ENCODE measurements at places on chromosomes 11 and 22. TPM values are rescaled to one million over a fixed set of nuclear protein-coding genes. Genes with fewer than 3 reads are reported as not detected.

The PARVG gene
- 2.1 TPM for total RNA-seq

The TUB gene
- 12.2 TPM for total RNA-seq

The RIBC2 gene
- not detected for total RNA-seq

The SPI1 gene
- total RNA-seq, result 12.0 TPM

The HMBS gene
- total RNA-seq, result 14.7 TPM

The OR8D1 gene
- not detected for total RNA-seq

The MAPK8IP1 gene
- total RNA-seq, result 7.5 TPM

The DEUP1 gene
- total RNA-seq, result not detected

The MTMR3 gene
- 45.9 TPM for total RNA-seq

The CYP2D6 gene
- 0.35 TPM for total RNA-seq

The FOSL1 gene
- 2.0 TPM for total RNA-seq

The ELFN2 gene
- total RNA-seq, result 0.03 TPM

GRCh38 chr22:44884968-44885805, 124.6 kb downstream of the PHF21B start:
- DNase-seq, result peak; percentile 51

GRCh38 chr11:77040889-77041288, 6.7 kb downstream of the B3GNT6 start:
- DNase-seq, result no peak

DNA sequence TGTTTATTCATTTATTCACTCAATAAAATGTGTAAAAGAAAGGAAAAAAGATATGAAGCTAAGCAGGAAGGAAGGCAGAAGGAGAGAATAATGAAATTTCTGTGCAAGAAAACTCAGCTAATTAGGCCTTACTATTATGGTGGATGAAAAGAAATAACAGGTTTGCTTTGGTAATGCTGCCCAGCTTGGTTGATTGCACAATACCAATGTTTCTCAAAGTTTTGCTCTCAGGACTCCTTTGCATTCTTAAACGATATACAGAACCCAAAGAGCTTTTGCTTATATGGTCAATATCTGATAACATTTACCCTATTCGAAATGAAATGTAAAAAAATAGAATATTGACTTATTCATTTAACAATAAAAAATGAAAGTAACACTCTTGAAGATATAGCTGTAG, 7.3 kb upstream of the CTSC start:
- no peak for DNase-seq

DNA sequence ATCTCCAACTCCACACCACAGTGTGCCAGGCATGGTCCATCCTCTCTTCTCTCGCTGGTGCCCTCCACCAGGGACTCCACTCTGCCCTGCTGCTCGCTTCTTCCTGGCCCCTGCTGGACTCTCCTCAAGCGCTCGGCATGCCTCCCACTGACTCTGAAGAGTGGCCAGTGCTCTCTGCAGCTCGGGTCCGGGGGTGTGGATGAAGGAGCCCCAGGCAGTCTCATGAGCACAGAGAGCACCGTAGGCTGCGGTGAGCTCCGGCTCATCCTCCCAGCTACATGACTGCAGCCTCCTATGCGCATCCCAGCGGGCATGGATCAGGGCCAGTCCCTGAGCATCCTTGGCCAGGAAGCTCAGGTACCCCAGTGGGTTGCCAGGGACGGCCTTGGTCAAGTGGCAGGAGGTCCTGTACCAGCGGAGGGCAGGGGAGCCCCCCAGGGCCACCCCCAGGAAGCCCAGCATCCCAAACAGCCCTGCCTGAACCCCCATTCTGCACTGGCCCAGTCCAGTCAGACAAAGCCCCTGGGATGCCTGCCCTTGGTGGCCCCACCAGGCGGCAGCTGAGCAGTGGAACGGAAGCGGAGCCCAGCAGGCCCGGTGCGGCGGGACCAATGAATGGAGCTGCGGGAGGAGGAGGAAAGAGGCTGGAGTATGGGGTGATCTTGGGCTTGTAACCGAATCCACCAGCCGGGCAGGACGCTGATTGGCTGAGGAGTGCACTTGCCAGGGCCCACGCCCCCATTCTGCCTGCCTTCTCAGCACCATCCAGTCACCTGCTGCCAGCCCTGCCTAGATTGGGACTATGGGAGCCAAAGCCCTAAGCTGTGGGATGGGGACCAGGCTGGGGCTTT, at the start of gene PLA2G3:
TSS of gene PLA2G3 (minus strand) at position 643 of the 851 bp plus-strand sequence. CDS start at position 489, 154 bp downstream.
- peak; percentile 62 for DNase-seq

DNA sequence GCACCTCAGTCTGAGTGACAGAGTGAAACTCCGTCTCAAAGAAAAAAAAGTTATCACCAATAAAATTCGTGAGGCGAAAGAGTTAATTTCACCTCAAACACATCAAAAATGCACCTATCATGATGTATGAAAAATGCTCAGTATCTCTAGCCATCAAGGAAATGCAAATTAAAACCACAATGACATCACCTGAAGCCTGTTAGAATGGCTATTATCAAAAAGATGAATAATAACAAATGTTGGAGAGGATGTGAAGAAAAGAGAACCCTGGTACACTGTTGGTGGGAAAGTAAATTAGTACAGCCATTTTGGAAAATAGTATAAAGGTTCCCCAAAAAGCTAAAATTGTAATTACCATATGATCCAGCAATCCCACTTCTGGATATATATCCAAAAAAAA, 23.6 kb downstream of the CHEK2 start:
- no peak for DNase-seq

DNA sequence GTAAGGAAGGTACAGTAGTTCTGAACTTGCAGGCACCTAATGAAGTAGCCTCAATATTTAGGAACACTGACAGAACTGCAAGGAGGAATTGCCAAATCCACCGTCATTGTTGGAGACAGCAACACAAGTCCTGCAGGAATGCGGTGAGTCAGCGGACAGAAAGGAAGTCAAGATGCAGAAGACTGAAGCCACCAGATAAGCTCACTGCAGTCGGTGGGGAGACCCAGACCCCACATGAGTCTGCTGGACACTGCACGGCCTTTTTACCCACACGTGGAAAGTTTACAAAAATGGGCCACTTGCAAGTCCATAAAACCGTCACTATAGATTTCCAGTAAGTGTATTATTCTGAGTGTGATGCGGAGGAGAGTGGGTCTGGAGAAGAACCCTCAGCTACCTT, 1471.6 kb downstream of the TBC1D22A start:
- peak; percentile 24 for DNase-seq

DNA sequence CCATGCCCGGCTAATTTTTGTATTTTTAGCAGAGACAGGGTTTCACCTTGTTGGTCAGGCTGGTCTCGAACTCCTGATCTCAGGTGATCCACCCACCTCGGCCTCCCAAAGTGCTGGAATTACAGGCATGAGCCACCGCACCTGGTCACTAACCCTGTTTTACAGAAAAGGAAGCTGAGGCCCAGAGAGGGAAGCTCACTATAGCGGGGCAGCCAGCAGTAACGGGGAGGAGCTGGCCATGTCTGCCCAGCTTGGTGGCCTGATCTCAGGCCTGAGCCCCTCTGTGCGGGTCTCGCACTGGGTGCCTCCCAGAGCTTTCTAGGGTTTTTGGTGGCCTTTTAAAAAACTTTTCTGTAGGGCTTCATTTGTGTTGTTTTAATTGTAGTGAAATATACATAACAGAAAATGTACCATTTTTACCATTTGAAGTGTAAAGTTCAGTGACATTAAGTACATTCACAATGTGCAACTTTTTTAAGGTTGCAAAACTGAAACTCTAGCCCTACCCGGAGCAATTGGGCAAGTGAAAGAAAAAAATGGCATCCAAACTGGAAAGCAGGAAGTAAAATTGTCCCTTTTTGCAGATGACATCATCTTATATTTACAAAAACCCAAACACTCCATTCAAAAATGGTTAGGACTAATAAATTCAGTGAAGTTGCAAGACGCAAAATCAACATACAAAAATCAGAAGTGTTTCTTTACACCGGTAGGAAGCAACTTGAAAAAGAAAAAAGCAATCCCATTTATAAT, 14.5 kb upstream of the CYTH4 start:
- DNase-seq, result no peak

GRCh38 chr11:117569911-117570310, 227.1 kb downstream of the DSCAML1 start:
- no peak for DNase-seq

DNA sequence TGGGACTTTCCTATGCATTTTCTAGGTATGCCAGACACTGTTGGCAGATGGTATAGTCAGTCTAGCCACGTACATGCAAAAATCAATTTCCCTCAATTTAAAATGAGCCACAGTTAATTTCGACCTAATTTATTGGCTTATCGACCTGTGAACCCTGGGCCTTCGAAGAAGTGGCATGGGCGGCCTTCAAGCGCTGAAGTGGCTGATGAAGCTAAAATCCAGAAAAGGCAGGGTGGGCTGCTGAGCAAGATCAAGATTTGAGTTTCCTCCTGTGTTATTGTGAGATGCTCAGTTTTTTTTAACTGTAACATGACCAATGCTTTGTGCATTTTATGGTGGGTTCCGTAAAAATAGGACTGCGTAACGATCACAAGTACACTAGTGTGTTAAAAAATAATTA, 5.8 kb upstream of the SORL1-AS1 start:
- DNase-seq, result no peak

DNA sequence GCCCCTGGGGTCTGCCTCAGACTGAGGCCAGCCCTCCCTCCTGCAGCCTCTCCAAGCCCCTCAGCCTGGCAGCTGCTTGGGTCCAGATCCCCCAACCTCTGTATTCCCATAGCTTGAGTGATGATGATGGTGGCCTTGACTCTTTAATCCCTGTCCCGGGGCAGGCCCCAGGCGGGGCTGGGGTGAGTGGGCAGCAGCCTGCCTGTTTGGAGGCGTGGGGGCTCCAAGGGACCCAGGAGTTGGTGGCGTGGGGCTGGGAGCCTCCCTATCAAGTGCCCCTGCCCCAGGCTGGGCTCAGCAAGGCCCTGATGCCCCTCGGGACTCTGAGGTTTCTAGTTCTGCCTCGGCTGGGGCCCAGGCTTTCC, 22.5 kb downstream of the PPIL2 start:
- no peak for DNase-seq

DNA sequence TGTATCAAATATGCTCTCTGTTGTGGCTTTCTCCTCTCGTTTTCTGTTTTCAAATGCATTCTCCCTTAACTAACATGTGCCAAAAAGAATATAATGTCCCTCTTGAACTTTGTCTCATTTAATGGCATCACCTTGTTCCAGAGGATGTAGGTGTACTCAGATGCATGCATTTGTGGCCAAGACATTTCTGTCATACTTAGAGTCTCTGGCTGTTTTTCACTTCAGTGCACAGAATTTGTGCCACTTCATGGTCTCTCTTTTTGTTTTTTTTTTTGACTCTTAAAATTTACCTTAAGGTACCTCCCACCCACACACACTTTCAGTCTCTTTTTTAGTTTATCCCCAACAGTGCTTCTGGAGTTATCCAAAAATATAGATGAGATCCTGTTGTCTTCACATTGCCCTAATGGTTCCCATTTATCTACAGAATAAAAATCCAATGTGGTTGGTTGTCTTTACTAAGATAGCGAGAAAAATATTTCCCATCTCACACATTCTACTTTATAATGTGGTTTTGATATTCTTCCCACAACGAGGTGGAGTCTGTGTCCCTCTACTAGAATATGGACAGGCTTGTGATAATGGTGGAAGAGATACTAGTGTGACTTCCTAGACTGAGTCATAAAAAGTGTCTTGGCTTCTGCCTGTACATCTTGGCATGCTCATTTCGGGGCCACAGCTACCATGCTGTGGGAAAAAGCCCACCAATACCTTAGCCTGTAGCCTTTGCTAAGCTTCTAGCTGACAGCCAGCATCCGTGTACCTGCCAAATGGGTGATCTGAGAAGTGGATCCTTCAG, 125.8 kb downstream of the DDX10 start:
- DNase-seq, result no peak

DNA sequence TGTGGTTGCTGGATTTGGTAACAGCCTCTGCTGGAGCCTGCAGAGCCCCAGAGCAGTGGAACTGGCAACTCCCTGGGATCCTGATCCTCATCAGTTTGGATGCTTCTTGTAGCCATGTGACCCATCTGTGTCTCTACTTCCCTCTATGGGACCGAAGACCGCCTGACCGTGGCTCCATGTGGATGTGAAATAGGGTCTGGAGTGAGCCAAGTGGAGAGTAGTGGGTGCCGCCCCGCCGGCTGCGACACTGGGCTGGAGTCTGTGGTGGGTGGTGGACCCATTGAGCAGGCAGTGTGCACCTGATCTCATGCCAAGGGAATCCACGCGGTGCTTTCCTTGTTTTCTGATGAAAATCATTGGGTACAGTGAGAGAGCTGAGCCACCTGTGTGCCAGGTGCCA, 543.2 kb upstream of the B3GAT1 start:
- DNase-seq, result no peak

DNA sequence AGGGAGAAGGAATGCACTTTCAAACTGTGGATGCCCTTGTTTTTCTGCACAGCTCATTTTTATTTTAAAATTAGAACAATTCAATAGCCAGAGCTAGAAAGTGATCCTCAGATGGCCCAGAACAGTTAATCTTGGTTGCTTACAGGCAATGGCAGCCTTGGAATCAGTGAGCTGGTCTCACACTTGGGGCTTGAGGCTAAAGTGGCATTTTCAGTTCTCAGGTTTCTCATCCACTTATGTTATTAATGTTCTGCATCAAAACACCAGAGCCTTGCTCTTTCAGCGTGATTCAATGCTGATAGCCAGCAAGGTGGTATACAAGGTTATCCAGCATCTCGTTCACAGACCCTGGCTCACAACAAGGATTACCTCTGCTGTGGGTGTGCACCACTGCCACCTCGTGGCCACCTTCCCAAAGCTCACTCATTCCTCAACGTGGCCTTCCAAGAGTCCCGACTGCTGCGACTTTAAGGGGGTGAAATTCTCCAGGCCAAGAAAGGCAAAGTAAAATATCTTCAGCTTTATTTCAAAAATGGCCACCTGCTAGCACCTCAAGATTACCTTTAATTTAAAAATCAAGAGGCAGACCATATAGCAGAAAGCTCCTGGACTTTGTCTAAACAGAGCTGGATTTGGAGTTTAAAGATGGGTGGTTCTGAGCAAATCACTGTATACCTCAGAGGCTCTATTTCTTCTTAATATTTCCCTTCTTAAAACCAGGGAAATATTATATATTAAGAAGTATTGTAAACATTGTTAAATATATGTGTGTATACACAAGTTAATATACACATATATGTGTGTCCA, 34.2 kb upstream of the FSHB start:
- DNase-seq, result no peak

DNA sequence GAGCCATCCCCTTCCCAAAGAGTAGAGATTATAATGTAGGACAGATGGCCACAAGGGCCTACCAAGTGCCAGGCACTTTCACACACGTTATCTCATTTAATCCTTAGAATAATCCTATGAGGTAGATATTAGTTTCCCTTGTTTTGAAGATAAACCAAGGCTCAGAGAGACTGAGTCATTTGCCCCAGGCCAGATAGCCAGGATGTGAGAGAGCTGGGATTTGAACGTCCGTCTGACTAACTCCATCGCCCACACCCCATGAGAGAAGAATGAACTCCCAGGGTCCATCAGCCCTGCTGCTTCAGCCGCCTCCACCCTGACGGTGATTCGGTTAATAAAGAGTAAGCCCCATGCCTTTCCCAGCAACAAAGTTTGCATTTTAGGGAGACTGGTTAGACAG, 10.7 kb downstream of the PRG3 start:
- no peak for DNase-seq

- DNase-seq, result no peak
These were observed 552.1 kb upstream of the CHORDC1 start for GRCh38 chr11:90774727-90775566.

Data from cardiac septum (tissue), 1 donor.